Activated CD4-positive, alpha-beta T cell treated with anti-CD3 and anti-CD28 coated beads, Interleukin-2, amount 50 U/mL, for 24 hours (primary cell): ENCODE measurements at places on chromosomes 2 and 18.

- no peak for DNase-seq
These were observed 152.1 kb downstream of the GLI2 start for GRCh38 chr2:120887741-120888231.

DNA sequence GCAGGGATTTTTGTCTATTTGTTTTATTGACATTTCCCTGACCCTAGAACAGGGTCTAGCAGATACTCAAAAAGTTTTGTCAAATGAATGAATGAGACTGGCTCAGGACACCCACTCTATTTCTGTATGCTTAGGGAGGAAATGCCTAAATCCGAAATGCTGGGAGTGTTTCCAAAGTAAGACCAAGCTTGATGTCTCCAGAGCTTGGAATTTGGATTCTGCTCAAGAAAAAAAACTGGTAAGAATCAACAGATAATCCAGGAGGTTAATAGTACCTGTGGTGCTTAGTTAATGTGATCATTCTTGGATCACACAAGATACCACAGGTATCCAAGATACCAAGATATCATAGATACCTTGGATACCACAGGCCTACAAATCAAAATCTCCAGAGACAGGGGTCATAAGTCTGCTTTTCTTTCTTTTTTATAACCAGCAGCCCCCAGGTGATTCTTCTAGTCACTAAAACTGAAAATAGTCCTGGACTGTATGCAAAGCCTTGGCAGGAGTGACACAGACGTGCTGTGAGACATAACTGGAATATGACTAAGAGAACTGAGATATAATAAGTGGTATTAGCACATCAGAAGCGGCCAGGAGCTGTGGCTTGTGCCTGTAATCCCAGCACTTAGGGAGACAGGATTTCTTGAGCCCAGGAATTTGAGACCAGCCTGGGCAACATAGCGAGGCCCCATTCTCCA lies 39.9 kb upstream of the SP3 start:
- DNase-seq, result no peak

GRCh38 chr2:233831011-233831721 lies 23.2 kb downstream of the HJURP start:
- DNase-seq, result no peak

DNA sequence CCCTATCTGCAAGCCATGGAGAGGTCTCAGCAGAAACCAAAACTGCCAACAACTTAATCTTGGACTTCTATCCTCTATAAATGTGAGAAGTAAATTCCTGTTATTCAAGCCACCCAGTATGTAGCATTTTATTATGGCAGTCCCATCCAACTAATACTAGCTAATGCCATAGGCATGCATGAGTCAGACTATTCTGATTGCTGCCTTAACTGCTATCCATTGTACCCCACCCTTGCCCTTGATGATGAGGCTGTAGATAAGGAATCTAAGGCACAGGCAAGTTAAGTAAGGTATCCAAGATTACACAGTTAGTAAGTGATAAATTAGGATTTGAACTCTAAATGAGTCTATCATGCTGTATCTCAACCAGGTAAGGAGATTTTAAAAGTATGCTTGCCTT lies 223.0 kb downstream of the UBE2E3 start:
- DNase-seq, result no peak
